Activated CD4-positive, alpha-beta memory T cell treated with anti-CD3 and anti-CD28 coated beads, Interleukin-2, amount 10 ng/mL, durations not matched to agents 7 days and 5 days (primary cell): ENCODE measurements at places on chromosomes 2 and 18.

GRCh38 chr2:181185421-181185820 lies 205.0 kb downstream of the UBE2E3 start:
- peaks cover 24% of the 10 kb centered on the region for H3K36me3 ChIP-seq
- H3K4me1 ChIP-seq = peaks cover 30% of the 10 kb centered on the region
- H3K27ac ChIP-seq = no peak overlapping the region
- DNase-seq = no peak
- H3K4me3 ChIP-seq = no peak overlapping the region

- H3K36me3 ChIP-seq = peaks cover 50% of the 10 kb centered on the region
- no peaks in the 10 kb centered on the region for H3K27me3 ChIP-seq
These were observed 81.8 kb downstream of the INO80D start for GRCh38 chr2:206004004-206004693.

GRCh38 chr2:168466834-168467565 lies 10.9 kb downstream of the CERS6 start:
- peaks cover 5% of the 10 kb centered on the region for H3K36me3 ChIP-seq
- no peak for DNase-seq
- peaks cover 25% of the 10 kb centered on the region for H3K4me1 ChIP-seq
- H3K27me3 ChIP-seq = no peaks in the 10 kb centered on the region

DNA sequence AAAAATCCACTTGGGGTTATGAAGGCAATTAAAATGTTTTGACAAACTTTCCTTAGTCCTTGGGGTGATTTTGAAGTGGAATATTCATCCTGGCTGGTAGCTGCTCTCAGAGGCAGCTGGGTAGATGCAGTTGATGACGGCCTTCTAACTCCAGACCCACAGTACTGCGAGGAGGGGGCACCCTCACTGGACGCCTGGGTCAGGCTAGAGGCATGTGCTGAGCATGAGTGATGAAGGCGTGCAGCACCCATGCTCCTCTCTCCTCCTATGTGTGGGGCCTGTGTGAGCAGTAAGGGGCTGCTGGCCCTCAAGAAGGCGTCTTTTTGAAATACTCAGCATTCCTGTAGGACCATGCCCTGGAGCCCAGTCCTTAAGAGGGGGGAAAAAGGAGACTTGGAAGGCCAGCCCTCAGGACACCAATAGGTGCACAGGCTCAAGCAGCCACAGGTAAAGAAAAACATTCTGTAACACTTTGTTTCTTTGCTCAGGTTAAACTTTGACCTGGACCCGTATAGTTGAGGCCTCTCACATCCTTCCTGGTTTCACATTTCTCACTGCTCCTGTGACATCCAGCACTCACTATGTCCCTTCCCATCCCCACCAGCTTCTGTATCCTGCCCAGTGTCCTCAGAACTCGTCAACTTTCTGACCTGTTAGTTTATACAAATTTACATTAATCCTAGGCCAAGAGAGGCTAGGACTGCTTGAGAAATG lies 64.4 kb downstream of the CD8B2 start:
- H3K27ac ChIP-seq = no peak overlapping the region
- no peak overlapping the region for H3K4me3 ChIP-seq
- peaks cover 7% of the 10 kb centered on the region for H3K27me3 ChIP-seq

- no peak overlapping the region for H3K27ac ChIP-seq
- DNase-seq = no peak
- H3K27me3 ChIP-seq = no peaks in the 10 kb centered on the region
- no peaks in the 10 kb centered on the region for H3K4me1 ChIP-seq
- H3K4me3 ChIP-seq = no peak overlapping the region
These were observed 129.4 kb upstream of the CNTNAP5 start for GRCh38 chr2:123895651-123896050.

DNA sequence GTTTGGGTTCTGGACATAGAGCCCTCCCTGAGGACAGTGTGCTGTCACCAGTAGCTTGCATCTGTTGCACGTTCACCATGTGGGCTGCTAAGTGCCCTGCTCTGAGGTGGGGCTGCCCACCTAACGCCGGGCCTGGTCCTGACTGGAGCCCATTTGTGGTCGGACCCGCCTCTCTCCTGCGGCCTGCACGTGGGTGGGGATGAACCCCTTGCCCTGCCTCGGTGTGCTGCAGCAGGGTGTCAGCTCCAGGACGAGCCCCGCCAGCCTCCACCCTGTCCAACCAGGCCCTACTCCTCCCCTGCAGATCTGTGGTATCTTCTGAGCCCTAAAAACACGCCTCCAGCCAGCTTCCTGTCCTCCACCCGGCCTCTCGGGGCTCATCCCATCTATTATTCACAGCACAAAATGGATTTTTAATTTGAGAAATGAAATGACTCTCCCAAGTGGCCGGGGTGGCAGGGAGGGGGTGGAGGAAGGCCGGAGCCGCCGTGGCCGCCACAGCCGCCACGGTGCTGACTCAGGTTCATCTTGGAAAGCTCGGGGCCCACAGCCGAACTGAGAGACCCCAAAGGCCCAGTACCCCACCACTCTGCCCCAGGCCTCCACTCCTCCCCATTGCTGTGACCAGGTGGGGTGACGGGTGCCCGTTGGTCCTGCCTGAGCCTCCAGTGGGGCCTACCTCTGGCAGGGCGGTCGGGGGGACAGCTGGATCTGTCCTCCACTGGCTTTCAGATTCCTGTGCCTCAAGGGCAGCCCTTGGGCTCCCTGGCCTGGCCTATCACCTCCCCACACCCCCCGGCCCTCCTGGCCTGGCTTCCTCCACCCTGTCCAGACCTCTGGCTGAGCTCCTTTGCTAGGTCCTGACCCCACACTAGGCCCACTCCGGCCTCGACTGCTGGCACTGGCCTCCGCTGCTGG lies 2.8 kb upstream of the ECEL1 start:
- no peak overlapping the region for H3K4me3 ChIP-seq
- H3K27me3 ChIP-seq = peaks cover 30% of the 10 kb centered on the region
- no peak for DNase-seq
- no peak overlapping the region for H3K27ac ChIP-seq
- no peaks in the 10 kb centered on the region for H3K36me3 ChIP-seq

DNA sequence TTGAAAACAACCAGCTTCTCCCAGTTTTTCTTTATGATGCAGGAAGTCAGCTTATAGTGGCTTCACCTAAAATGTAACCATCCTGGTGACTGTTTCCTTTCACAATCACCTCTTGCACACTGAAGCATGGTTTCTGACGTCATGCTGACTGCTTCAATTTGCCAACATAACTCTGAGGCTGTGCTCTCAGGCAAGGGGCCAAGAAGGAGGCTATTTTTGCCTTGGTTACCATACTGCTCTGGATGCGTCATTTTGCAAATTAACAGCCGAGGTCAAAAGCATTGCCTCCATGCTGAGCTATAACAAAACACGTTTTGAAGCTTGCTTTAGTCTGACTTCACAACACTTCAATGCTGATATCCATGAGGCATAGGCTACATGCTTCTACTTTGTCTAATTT lies 397.8 kb downstream of the METTL4 start:
- H3K36me3 ChIP-seq = no peaks in the 10 kb centered on the region
- H3K27me3 ChIP-seq = no peaks in the 10 kb centered on the region
- H3K4me3 ChIP-seq = no peak overlapping the region
- no peak for DNase-seq
- H3K27ac ChIP-seq = no peak overlapping the region

GRCh38 chr2:163369111-163369510 lies 366.7 kb downstream of the FIGN start:
- H3K27me3 ChIP-seq = no peaks in the 10 kb centered on the region
- H3K4me1 ChIP-seq = no peaks in the 10 kb centered on the region
- H3K27ac ChIP-seq = no peak overlapping the region
- no peak overlapping the region for H3K4me3 ChIP-seq

GRCh38 chr18:58158459-58158858 lies 114.4 kb downstream of the NEDD4L start:
- no peaks in the 10 kb centered on the region for H3K4me1 ChIP-seq
- H3K4me3 ChIP-seq = no peak overlapping the region
- H3K36me3 ChIP-seq = no peaks in the 10 kb centered on the region
- H3K27me3 ChIP-seq = peaks cover 16% of the 10 kb centered on the region
- no peak overlapping the region for H3K27ac ChIP-seq

DNA sequence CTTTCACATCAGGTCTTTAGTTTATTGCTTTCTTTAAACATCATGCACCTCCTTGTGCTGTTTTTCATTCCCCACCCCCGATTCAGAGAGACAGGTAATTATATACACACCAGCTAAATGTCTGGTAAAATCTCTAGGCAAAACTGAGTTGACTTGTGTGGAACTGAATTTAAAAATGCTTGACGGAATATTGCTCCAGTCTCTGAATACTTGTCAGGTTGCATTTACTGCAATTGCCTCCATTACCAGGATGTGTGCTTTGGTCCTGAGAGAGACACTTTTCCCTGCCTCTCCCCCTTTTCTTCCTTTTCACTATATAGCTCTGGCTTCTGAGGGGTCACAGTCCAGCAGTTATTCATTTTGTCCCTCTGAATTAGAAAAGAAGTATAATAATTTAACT lies 104.0 kb downstream of the PTPRM start:
- H3K4me3 ChIP-seq = no peak overlapping the region
- no peaks in the 10 kb centered on the region for H3K4me1 ChIP-seq
- H3K27ac ChIP-seq = no peak overlapping the region
- H3K36me3 ChIP-seq = no peaks in the 10 kb centered on the region
- no peak for DNase-seq
- H3K27me3 ChIP-seq = no peaks in the 10 kb centered on the region

DNA sequence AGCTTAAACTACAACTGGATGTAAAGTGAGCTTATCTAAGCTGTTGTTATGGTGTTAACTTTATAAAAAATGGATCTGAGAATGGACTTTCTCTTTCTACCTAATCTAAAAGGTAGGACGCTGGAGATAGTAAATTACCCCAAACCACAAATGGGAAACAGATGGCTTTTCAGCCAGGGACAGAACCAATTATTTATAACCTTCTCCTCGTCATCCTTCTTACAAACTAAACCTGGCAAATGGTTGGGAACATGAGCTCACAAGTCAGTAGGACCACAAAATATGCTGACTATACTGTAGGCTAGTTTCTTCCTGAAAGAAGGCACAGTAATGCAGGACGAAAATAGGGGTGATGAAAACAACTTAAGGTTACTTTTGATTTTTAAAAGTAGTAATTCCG lies 32.7 kb upstream of the ZDBF2 start:
- no peaks in the 10 kb centered on the region for H3K36me3 ChIP-seq
- H3K27me3 ChIP-seq = peaks cover 11% of the 10 kb centered on the region
- H3K27ac ChIP-seq = no peak overlapping the region
- no peak overlapping the region for H3K4me3 ChIP-seq
- DNase-seq = no peak

- no peak overlapping the region for H3K27ac ChIP-seq
- no peaks in the 10 kb centered on the region for H3K27me3 ChIP-seq
- H3K4me1 ChIP-seq = no peaks in the 10 kb centered on the region
- no peak overlapping the region for H3K4me3 ChIP-seq
- DNase-seq = no peak
These were observed 121.7 kb downstream of the FSIP2 start for GRCh38 chr2:185860321-185860720.

DNA sequence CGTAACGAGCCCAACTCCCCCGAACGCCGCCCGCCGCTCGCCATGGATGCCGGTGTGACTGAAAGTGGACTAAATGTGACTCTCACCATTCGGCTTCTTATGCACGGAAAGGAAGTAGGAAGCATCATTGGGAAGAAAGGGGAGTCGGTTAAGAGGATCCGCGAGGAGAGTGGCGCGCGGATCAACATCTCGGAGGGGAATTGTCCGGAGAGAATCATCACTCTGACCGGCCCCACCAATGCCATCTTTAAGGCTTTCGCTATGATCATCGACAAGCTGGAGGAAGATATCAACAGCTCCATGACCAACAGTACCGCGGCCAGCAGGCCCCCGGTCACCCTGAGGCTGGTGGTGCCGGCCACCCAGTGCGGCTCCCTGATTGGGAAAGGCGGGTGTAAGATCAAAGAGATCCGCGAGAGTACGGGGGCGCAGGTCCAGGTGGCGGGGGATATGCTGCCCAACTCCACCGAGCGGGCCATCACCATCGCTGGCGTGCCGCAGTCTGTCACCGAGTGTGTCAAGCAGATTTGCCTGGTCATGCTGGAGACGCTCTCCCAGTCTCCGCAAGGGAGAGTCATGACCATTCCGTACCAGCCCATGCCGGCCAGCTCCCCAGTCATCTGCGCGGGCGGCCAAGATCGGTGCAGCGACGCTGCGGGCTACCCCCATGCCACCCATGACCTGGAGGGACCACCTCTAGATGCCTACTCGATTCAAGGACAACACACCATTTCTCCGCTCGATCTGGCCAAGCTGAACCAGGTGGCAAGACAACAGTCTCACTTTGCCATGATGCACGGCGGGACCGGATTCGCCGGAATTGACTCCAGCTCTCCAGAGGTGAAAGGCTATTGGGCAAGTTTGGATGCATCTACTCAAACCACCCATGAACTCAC lies 673 bp downstream of the PCBP1 start:
- peak overlapping the region; percentile 100 for H3K27ac ChIP-seq
- H3K36me3 ChIP-seq = peaks cover 57% of the 10 kb centered on the region
- peak overlapping the region; percentile 98 for H3K4me3 ChIP-seq

DNA sequence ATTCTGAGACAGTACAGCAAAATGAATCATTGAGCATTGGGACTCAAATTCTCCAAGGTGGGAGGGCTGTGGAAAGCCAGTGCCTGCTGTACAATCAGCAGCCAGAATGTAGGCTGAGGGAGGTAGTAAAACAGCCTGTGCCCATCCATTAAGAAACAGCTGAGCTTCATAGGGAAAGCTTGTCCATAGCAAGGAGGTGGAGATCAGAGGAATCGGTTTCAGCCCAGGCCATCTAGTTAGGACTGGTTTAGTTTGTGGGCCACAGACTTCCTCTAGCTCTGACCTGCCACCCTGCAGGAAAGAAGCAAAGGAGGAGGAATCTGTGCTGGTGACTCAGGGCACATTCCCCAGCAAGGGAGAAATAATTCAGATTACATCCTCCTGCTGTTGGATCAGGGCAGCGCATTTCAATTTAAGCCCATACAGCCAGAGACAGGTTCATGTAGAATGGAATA lies 333.4 kb downstream of the SETBP1 start:
- no peaks in the 10 kb centered on the region for H3K27me3 ChIP-seq
- H3K4me1 ChIP-seq = peaks cover 10% of the 10 kb centered on the region
- no peak overlapping the region for H3K4me3 ChIP-seq
- H3K27ac ChIP-seq = no peak overlapping the region
- no peaks in the 10 kb centered on the region for H3K36me3 ChIP-seq

GRCh38 chr2:240644171-240644651 lies 18.9 kb downstream of the GPR35 start:
- H3K36me3 ChIP-seq = no peaks in the 10 kb centered on the region
- no peak overlapping the region for H3K4me3 ChIP-seq
- peak; percentile 7 for DNase-seq
- no peak overlapping the region for H3K27ac ChIP-seq
- H3K27me3 ChIP-seq = peaks cover 18% of the 10 kb centered on the region

DNA sequence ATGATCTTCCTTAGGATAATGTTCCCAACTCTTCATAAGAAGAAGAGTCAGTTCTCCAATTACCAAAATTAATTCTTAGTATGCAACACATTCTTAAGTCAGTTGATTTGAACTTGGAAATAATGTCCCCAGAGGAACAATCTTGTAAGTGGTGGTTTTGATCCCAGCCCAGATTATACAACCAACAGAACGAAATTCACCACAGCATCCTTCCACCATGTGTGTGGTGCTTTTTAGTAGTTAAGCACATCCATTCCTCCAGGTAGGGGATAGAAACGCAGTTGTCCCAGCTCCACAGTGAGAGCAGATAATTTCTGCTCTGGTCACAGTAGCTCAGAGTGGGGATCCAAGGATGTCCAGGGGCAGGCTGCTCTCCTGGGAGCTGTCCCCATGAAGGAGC lies 161.7 kb upstream of the SLC39A10 start:
- no peaks in the 10 kb centered on the region for H3K27me3 ChIP-seq
- H3K27ac ChIP-seq = no peak overlapping the region
- H3K4me3 ChIP-seq = no peak overlapping the region
- DNase-seq = no peak

GRCh38 chr2:567865-568638 lies 109.2 kb downstream of the TMEM18 start:
- peaks cover 13% of the 10 kb centered on the region for H3K27me3 ChIP-seq
- H3K27ac ChIP-seq = no peak overlapping the region
- no peak for DNase-seq
- H3K36me3 ChIP-seq = no peaks in the 10 kb centered on the region
- no peaks in the 10 kb centered on the region for H3K4me1 ChIP-seq
